Hematopoietic multipotent progenitor cell treated with erythropoietin and hydrocortisone succinate and interleukin-3 and kit ligand, for 4 days (in vitro differentiated cells): ENCODE measurements at places on chromosomes 11 and 22.

GRCh38 chr11:126841999-126842398, 158.6 kb downstream of the KIRREL3 start:
- no peak for DNase-seq

- no peak for DNase-seq
Observed at GRCh38 chr11:111540937-111541253, 375 bp downstream of the LAYN start.

DNA sequence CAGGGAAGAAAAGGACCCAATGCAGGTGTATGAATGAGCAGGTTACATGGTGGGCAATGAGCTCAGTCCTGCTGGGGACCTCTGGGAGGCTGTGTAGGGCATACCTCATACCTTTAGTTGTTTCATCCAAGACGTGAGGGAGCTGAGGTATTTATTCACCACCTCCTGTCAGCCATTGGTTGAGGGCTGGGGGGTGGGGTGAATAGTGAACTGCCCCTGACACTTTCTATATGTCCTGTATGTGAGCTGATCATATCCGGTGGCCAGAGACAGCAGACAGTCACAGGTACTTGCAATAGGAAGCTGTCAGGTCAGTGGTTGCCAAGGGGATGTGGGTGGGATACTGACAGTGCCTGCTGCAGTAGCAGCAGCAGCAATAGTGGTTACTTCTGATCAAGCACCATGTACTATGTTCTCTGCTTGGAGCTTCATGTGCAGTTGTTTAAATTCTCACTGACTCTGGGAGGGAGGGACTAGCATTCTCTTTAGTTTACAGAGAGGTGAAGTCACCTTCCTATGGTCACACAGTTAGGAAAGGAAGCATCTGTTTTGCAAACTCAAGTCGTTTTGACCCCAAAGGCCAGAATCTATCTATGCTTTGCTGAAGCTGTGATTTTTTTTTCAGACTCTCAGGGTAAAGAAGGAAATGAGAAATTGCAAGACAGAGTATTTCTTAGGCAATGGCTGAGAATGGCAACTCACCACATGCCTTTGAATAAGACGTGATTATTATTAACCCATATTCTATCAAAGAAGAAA, 54.0 kb downstream of the MIAT start:
- DNase-seq: no peak

DNA sequence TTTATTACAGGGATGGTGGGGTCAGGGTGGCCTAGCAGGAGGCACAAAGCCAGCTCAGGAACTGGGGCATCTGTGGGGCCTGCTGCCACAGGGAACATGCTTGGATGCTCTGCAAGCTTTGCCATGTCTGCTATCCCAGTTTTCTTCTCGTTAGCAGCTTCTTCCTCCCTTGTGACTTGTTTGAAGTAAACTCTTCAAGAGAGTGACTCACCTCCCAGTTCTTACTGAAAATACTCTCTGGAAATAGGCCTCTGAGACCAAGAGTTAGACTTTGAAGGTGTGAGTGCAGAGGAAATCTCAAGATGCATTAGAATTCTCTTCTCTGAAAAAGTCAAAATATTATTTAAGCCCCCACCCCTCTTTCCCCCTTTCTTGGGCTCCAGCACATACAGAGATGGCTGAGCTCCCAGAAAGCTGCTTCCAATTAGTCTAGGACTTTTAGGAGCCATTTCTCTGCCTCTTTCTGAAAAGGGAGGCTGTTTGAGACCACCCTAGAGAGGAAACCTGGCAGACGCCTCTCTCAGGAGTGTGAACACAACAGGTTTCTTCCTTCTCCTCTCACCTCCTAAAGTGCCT, 15.1 kb downstream of the CWC15 start:
- no peak for DNase-seq

- no peak for DNase-seq
Observed at GRCh38 chr11:119699227-119699626, 29.8 kb downstream of the NECTIN1 start.

GRCh38 chr11:27934830-27935145, 173.2 kb downstream of the KIF18A start:
- no peak for DNase-seq

GRCh38 chr11:57983191-57983590, 40.5 kb upstream of the OR9Q1 start:
- DNase-seq: no peak

- no peak for DNase-seq
Observed at GRCh38 chr11:10350334-10350733, 45.5 kb downstream of the ADM start.

DNA sequence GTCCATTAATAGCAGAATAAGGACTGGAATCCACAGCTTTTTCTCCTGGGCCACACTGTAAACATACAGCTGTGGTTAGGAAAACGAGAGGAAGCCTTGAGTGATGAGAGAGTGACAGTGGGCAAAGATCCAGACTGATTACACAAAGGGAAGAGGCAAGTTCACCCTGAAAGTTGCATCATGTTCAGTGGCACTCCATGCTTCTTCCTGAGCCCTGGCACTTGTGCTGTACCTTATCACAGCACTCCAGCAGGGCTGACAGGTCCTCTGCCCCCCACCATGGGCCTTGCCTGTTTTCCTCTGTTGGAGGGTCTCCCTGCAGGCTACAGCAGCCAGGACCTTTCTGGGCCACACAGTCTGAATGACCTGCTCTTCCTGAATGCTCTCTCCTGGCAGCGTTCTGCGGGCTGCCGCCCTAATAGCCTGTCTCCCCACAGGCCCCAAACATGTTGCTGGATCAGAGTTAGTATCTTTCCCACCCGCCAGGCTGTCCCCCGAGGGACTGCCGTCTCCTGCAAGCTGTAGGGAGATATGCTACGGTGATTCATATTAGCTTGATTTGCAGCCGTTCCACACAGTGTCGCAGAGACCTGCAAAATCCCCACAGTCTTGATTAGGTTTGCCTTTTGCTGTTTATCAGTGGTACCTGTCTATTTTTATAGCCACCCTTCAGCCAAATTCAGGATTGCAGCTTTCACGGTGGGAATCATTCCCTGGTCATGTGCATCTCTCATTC, 60.2 kb downstream of the NTM start:
- peak; percentile 17 for DNase-seq

DNA sequence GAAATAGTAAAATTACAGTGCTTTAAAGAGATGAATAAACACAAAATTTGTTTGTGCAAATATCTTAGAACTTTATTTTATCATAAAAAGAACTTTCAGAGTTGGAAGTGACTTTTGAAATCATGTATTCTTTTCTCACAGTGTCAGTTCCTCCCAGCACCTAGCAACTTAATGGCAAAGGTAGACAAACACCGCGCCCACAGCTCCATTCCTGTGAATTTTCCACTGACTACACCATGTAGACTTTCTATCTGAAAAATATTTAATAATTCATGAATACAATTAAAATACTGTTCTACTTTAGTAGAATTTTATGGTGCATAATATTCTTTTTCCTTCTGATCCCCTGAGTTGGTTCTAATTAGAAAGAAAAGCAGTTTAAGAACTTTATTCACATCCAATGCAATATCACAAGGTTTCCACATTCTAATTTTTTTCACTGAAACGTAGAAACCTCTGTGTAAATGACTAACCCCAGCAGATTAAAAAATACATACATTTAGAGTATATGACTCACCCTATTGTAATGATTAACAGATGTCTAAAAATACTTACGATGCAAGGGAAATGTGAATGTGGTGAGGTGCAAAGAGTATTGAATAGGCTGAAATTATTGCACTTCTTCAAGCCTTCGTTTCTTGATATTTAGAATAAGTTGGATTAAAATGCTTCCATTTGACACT, 218.2 kb upstream of the CCDC179 start:
- DNase-seq: no peak

GRCh38 chr22:40621309-40622151, 15.0 kb downstream of the MRTFA start:
- DNase-seq: no peak

DNA sequence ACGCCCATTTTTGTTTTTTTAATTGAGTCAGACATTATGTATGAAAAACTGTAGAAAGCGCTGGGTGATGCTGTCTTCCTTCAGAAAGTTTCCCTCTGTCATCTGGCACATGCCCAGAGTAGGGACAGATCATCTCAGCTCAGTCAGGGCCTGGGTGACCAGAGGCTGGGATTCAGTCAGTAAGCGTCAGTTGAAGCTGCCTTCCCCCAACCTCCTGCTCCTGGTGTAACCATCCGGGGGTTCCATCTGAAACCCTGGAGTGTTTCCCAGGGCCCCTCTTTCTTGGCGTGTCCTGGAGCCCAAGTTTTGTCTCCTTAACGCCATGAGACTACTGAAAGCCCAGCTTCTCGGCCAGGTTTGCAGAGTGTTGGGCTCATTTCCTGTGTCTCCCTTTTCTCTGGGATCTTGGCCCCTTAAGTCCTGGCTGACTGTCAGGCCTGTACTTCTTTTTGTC, 10.7 kb downstream of the PPFIA1 start:
- no peak for DNase-seq

- DNase-seq: no peak
Observed at GRCh38 chr11:85394283-85394682, 232.9 kb downstream of the DLG2 start.
